Skeletal muscle cell (primary cell): ENCODE measurements at places on chromosomes 2 and 18.

DNA sequence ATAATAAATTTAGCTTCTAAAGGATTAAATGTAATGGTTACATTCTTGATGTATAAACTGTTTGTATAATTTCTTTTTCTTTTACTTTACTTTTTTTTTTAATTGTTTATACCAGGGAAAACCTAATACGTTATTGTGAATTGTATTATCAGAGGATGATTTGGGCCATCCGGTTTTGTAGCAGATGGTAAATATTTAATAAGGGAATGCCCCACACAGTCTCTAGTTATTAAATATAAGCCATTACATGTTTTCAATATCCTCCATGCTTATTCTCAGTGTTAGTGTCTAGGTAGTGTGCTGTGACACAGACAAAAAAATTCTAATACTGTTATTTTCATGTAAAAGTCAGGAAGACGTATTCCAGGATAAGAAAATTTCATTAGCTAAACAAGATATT lies 553.9 kb downstream of the ZNF804A start:
- DNase-seq = no peak

GRCh38 chr2:43071599-43072550 lies 154.5 kb downstream of the ZFP36L2 start:
- no peak for DNase-seq

DNA sequence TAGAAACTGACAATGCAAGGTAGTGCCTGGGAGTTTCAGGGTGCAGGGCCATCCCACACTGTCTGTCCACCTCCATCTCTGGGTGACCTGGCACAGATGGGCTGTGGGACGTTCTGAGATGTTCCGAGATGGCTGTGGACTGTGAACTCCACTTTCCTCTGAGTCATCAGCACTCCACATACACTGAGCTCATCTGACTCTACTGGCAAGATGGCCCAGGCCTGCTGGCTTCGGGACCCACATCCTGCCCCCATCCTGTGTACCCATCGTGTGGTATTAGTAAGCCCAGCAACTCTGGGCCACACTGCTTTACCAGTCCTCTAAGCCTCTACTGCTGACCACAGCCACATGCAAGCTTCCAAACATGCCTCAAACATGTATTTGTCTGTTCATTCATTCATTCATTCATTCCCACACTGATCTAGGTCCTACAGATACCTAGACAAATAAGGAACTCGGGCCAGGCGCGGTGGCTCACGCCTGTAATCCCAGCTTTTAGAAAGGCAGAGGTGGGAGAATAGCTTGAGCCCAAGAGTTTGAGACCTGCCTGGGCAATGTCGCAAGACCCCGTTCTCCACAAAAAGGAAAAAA lies 124.8 kb upstream of the CXCR4 start:
- no peak for DNase-seq

DNA sequence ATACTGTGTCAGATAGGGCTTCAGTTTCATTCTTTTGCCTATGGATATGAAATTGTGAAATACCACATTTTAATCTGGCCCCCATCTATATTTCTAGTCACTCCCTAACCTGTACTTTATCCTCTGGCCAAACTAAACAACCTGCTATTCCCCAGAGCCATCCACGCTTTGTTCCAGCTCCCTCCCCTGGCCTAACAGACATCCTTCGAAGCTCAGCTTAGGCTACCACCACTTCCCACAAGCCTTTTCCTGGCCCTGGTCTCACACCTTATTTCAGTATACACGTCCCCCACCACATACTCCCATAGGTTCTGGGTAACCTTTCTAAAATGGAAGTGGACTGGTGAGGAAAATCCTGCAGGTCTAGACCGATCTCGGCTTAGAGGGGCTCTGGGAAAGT lies 55.4 kb downstream of the MAP4K3 start:
- no peak for DNase-seq

DNA sequence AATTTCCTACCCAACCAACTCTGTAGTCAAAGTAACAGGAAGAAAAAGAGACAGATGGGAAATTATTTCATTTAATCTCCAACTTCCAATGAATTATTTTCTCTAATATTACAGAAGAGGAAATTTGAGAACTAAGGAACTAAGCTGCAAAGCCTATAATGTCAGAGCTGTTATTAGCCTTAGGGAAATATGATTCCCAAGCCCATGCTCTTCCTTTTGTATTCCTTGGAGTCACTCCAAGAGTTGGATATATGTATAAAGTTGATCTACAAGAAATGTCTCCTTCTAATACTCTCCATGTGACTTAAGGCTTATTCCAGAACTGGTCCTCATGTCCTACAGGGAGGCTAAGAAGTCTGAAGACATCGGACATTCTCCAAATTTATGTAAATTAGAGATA lies 31.6 kb upstream of the VWC2L start:
- DNase-seq = no peak

GRCh38 chr2:28036307-28036706 lies 145.8 kb downstream of the BABAM2 start:
- DNase-seq = no peak

DNA sequence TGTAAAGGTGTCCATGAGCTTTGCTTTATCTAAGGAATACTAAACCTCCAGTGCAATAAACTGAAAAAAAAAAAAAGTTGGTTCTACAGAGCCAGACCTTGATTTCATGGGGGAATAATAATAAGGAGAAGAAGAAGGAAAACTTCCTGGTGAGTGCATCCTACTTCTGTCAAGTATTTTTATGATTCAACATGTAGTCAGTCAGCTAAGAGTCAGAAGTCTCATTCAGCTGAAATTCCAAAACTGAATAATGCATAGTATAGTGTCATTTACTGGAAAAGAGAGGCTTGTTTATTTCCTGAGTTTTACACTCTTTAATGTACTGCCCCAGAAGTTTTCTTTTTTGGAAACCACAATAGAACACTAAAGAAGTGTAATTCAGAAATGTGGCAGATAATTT lies 77.8 kb upstream of the TACR1 start:
- peak; percentile 25 for DNase-seq

DNA sequence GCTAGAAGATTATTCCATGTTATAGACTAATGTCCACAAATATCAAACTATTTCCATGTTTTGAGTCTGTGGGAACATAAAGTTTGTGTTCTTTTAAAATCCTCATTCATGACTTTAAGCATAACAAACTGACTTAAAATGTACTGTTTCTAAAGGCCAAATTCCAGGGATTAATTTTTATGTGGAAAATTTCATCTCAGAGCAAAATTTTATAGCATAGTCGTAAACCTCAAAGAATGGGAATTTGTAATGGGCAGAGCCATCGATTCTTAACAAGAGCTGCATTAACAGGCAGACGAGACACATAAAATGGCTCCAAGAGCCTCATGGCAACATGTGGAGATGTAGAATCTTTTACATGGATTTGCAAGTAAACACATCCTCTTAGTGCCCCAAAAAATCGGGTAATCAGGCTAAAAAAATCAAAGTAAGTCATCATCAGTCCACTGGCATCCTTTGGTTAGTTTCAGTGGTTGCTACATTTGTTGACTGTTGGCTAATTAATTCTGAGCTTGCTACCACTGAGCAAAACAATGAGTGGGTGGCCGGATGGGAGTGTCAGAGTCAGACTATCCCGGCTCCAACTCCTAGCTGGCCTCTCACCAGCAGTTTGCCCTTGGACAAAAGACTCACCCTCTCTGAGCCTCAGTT lies 119.6 kb downstream of the FAM210A start:
- DNase-seq = no peak

- DNase-seq = no peak
These were observed 1.4 kb downstream of the RBKS start for GRCh38 chr2:27888790-27889189.

DNA sequence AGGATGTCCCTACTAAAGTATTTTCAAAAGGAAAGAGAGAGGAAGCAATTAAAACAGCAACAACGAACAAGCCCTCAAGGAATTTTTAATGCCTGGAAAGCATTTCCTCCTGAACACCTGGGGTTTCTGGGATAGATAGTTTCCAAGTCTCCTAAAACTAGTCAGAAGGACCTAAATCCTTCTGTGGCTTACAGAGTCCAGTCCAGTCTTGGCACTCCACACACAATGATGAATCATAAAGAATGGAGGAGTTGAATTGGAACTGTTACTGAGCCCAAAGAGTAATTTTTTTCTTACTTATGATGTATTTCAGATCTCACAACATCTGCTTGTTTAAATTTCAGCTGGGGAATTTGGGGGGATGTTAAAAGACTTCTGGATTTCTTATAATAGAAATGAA lies 144.6 kb upstream of the SETBP1 start:
- DNase-seq = peak; percentile 72

DNA sequence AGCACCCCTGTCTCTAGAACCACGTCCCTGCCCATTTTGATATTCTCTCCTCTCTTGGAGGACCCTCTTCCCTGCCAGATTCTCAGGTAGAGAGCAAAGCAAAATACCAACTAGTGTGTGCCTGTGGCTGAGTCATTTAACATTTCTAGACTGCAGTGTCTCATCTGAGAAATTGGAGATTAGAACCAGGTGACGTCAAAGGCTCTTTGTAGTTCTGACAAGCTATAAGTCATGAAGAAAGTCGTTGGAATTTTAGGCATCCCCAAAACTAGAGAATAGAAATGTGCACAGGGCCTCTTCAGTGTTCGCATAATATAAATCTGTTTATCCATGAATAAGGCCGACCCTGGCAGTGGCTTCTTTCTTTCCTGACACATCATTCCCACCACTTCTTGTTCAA lies 74.4 kb upstream of the TANC1 start:
- peak; percentile 14 for DNase-seq

DNA sequence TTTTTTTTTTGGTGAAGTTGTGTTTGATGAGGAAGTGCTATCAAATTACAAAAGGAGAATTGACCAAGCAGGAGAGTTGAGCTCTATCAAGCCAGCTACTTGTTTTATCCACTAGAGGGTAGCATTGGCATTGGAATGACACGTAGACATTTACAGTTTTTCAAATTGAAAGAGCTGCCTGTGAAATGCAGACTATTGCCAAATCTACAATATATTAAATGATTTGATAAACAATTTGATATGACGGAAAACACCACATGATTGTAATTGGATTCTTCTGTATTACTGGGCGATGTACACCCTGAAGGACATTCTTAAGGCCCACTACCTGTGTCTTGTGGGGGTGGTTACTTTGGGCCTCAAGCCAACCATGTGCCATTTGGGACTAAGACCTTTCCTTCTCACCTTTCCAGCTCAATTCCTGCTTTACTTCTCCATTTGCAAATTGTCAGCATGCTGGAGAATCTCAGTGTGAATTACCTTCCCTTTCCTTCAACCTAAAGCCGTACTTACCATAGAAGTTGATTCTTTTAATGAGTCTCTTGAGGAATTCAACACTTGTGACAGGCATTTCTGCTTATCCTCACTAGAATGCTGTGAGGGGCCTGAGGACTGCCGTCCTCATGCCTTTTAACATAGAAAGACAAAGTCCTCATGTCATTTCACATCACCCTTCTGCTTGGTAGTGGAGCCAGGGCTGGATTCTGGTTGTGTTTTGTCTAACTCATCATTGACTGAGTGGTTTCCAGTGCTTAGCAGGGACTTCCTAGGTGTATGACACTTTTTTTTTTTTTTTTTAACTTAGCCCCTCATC lies 134.8 kb upstream of the THUMPD2 start:
- DNase-seq = peak; percentile 50

GRCh38 chr2:14944562-14945346 lies 312.2 kb downstream of the LRATD1 start:
- DNase-seq = no peak

GRCh38 chr2:224569654-224570053 lies 15.5 kb downstream of the CUL3 start:
- no peak for DNase-seq

DNA sequence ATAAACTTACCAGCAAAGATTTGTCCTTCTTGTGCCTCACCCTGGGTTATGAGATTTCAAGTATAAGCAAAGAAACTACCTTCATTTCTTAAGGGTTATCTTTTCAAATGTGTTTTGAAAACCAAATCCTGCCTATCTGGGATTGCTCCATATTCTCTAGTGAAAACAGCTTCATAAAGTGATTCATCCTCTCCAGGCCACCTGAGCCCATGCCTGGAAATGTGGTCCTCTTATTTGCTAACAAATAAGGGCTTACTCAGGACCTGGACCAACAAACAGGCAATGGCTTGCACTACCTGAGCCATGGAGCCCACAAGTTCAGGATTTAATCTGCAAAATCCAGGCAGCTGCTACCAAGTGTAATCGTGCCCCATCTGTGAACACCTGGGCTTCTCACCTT lies 234.4 kb upstream of the RBBP8 start:
- no peak for DNase-seq

DNA sequence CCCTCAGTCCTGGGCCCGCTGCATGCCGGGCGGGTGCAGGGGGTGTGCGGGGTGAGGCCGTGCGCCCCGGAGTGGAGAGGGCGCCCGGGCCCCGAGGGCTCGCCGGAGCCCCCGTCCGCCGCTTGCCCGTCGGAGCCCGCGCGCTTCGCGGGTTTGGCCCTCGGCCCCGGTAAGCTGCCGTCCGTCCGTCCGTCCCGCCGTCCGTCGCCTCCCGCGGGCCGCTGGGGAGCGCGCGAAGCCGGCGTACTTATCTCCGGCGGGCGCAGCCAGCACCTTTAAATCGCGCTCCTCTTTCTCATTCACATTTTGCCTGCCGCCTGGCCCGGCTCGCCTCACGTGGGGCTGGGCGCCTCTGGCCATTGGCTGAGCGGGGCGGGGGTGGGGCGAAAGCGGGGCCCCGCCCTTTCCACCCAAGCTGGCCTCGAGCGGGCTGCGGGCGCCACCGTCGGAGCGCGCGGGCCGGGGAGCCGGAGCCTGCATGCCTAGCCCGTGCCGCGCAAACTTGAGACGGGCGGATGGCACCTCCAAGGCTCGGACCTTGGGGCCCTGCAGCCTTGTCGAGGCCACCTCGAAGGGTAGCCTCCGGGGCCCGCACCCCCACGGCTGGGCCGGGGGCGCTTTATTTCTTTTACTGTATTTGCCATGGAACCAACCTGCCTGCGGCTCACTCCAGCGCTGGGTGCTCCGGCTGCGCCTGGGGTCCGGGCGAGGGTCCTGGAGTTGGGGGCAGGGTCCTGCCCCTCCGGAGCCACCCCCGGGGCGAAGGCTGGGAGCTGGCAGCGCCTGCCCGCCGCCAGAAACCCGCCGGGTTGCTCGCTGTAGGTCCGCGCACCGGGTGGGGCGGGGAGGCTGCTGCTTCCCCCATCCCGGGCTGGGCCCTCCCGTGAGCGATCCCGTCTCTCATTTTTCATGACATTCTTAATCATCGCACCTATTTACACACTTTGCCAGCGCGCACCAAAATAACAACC lies at the start of gene GBX2:
GBX2 (minus strand) TSS at position 277 of the 971 bp plus-strand sequence. CDS start 415 bp downstream, outside the sequence.
- no peak for DNase-seq

GRCh38 chr2:121293450-121294325 lies 8.7 kb upstream of the TFCP2L1 start:
- DNase-seq = no peak

DNA sequence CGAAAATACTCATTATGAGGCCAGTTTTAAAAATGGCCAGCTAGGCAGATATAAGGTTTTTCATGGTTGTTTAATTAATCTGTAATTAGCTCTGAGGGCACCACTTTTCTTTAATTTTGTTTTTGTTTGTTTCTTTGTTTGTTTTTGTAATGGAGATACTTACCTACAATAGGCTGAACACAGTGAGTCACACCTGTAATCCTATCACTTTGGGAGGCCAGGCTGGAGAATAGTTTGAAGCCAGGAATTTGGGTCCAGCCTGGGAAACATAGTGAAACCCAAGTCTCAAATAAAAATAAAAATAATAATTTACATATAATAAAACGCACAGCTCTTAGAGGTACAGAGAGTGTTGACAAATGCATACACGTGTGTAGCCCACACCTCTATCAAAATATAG lies 56.8 kb upstream of the MSH2 start:
- DNase-seq = no peak

- peak; percentile 13 for DNase-seq
These were observed 30.6 kb upstream of the PPP3R1 start for GRCh38 chr2:68282811-68283418.
